Suppressor macrophage treated with lipopolysaccharide for 1 hour (primary cell): ENCODE measurements at places on chromosomes 5 and 9.

GRCh38 chr5:150316320-150316719, 13.6 kb upstream of the ARSI start:
- DNase-seq, result no peak

- peak; percentile 88 for DNase-seq
Measured at GRCh38 chr9:2013743-2014475, 1.2 kb upstream of the SMARCA2 start.

DNA sequence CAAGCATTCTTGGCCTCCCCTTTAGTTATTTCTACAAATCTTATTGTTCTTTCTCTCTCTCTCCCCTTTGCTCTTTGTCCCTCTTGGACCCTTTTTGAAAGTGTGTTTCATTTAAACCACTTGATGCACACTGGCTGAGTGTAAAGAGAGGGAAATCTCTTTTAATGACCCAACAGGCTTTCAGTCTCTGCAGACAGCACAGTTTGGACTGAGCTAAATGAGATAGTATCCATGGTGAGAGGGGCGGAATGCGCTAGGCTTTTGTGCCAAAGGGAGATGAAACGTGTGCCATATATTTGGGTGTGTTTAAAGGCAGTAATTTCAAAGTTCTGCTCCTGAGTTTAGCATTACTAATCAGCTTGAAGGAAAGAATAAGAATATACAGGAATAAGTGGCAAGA, 184.9 kb downstream of the PCSK1 start:
- no peak for DNase-seq

- DNase-seq, result no peak
Measured at GRCh38 chr9:89679016-89679415, 74.2 kb downstream of the GADD45G start.

DNA sequence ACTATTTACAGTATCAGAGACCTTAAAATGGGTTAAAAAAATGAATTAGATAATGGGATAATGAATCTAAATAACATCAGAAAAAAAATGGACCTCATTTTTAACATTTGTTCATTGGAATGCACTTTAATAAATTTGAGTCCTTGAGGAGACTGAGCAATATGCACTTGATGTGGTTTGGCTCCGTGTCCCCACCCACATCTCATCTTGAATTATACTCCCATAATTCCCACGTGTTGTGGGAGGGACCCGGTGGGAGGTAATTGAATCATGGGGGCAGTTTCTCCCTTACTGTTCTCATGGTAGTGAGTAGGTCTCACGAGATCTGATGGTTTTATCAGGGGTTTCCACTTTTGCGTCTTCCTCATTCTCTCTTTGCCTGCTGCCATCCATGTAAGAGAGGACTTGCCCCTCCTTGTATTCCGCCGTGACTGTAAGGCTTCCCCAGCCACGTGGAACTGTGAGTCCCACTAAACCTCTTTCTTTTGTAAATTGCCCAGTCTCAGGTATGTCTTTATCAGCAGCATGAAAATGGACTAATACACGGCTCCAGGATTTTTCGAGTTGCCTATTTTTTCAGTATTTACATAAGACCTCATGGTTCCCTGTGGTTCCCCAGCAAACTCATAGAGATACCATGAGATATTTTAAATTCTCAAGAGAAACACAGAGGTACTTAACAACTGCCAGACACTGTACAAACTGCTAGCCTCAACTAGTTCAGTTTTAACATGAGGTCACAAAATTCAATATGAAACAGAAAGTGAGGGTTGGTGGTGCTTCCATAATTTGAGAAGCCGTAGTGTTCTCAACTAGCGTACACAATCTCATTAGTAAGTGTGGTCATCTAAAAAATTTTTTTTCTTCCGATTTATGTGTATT, 128.3 kb downstream of the TLE1 start:
- DNase-seq, result peak; percentile 43

GRCh38 chr5:40429258-40430100, 250.2 kb upstream of the PTGER4 start:
- peak; percentile 87 for DNase-seq

- no peak for DNase-seq
Measured at GRCh38 chr9:135604437-135605237, 34.7 kb downstream of the GLT6D1 start.

- no peak for DNase-seq
Measured at GRCh38 chr5:168128111-168128510, 163.3 kb upstream of the WWC1 start.

DNA sequence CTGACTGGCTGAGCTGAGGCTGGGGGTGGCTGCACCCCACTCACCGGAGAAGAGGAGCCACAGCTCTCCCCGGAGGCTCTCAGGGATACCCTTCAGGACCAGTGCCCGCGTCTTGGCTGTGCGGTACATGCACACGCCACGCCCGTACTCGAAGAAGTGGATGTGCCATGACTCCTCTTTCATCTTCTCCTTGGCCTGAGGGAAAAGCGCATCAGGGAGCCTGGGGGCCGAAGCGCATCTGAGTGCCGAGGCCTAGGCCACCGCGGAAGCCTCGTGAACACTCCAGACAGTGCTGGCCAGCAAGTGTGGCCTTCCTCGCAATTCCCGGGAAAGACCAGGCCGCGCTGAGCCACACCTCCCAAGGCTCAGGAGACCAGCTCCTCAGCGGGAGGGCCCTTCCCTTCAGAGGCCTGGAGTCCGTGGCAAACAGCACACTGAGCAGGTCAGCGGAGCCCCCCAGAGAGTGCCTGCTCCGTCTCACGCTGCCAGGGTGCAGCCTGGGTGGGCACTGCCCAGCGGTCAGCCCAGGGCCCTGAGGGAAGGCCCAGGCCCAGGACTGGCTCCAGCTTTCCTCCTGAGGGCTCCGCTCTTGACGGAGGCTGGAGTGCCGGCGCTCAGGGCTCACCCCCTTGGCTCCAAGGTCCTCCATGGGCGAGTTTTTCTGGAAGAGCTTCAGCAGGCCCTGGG, 20.5 kb upstream of the MRNIP start:
- DNase-seq, result no peak

GRCh38 chr9:14062586-14063221, 251.2 kb downstream of the NFIB start:
- DNase-seq, result no peak

DNA sequence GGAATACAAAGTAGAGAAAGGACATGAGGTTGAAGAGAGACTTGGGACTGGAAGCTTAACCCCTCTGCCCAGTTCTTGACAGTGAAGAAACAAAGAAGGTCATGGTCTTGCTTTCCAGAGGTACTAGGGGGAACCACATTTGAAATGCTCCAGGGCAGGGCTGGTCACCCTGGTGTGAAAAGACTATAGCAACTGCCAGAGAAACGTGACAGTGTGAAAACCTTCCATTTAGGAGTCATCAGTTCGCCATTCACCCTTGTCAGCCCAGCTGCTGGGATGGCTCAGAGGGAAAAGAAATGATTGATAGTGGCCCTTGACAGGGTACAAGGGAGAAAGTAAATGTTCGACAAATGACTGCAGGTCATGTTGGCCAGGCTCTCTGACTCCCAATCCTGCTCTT, 56.7 kb downstream of the MAT2B start:
- no peak for DNase-seq

DNA sequence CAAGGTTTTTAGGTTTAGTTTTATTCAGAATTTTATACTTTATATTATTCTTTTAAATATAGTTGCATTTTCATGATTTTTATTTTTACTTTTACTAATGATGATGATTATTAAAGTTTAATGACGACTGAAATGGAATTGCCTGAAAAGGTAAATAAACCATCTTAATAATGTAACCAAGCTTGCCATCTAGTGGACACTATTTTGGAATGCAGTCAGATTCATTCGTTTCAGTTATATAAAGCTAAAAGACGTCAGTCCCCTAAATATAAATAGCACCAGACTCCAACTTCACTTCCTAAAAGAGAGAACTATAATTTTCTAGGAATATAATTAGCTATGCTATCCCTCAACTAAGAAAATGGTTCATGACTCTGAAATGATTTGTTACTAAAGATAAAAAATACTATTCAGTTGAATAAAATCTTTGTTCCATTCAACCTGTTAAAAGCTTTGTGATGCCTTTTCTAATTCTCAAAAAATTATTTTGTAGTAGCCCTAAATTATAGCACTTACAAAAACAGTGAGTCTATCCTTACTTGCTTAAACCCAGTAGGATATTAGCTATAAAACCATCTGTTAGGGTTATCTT, 19.9 kb downstream of the ABITRAM start:
- DNase-seq, result peak; percentile 66

DNA sequence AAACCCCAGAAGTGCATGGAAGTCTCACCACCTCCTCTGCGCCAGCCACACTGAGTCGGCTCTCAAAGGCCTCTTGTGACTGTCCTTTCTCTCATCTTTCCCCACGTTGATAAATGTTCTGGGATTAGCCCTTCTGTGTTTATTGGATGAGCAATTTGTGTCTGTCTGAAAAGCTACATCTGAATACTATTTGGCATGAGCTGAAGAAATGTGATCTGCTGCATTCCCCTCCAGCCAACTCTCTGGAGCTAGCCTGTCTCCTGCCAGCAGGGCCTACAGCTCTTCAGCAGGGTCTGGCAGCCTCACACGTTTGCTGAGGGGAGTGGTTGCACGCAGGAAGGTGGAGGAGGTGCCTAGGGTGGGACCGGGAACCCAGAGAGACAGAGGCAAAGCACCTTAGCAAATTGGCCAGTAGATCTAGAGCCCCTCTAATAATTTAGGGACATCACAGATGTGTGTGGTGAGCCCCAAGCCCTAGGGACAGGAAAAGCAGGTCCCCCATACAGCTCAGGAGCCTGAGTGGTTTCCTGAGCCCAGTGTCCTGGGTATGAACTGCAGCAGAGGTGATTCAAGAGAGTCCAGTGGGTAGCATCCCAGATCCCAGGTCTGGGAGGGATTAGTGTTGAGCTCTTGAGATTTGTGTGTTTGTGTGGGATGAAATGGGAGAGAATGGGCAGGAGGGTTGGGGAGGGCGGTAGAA, 20.5 kb upstream of the B4GALT1 start:
- DNase-seq, result no peak

DNA sequence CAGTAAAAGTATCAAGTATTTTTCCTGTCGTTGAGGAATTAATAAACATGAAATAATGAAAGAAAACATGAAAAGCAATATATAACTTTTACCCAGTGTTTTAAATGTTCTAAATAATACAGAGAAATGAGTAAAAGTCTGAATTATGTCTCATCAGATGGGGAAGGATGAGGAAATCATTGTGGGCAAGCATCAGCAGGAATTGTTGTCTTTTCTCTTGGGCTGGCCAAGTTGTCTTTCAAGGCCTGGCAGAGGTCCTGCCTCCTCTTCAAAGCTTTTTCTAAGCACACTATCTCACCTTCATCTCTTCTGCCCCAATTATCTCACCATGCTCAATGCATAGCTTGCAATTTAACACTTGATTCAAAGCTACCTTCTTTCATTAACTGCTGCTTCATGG, 41.9 kb downstream of the MOCS2 start:
- DNase-seq, result no peak
